ENCODE measurements at places on chromosomes 6 and 20.

DNA sequence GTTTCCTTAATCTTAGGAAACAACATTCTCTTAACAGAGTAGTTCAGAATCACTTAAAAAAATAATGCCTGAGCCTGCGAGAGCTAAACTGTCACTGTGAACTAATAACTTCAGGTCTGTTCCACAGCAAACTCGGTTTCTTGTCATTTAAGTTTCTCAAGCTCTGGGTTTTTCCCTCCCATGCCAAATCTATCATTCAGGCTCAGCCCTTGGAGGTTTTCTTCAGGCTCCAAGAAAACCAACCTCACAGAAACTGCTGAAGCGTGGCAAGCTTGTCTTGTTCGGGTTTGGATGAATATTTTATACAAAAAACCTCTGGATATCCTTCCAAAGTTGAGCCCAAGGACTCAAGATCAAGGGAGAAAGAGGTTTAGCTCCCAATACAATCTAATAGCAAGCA, 99.7 kb upstream of the SNX9 start:
- DNase-seq, result no peak

- no peak for DNase-seq
Measured at GRCh38 chr6:44676826-44677433, 289.4 kb downstream of the CDC5L start.

GRCh38 chr6:170092826-170093225, 198.1 kb downstream of the DLL1 start:
- no peak for DNase-seq

DNA sequence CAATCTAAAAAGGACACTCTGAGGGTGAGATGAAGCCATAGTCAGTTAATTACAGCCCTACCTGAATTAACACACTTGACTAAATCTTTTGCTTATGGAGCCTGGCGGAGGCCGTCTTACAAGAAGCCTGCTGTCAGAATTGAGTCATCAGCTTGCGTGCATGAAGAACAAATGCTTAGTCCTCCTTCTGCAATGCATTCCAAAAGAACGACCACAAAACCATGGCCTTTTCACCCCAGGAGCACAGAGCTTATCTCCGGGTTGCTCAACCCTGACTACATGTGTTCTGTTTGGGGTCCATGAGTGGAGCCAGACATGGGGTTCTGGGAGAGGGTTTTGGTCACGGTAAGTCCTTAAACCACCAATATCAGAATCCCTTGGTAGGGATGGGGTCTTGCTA, 318.1 kb downstream of the CLIC5 start:
- no peak for DNase-seq

Measured in DMS 273 treated with DMSO at 0.1 percent for 48 hours (cell line).